ENCODE measurements at places on chromosomes 6 and 20. TPM values are rescaled to one million over a fixed set of nuclear protein-coding genes. Genes with fewer than 3 reads are reported as not detected.

ARMH2 gene
- not detected for total RNA-seq

TRIM31 gene
- total RNA-seq = not detected

SIRPB1 gene
- 1.2 TPM for total RNA-seq

MUCL3 gene
- not detected for total RNA-seq

MOG gene
- total RNA-seq = not detected

TBXT gene
- not detected for total RNA-seq

SPATA2 gene
- 14.0 TPM for total RNA-seq

SLC17A1 gene
- not detected for total RNA-seq

PGC gene
- not detected for total RNA-seq

COL10A1 gene
- not detected for total RNA-seq

FBXL4 gene
- 13.4 TPM for total RNA-seq

CAGE1 gene
- total RNA-seq = 0.13 TPM

SLC44A4 gene
- not detected for total RNA-seq

All from activated CD8-positive, alpha-beta memory T cell treated with anti-CD3 and anti-CD28 coated beads for 36 hours (primary cell).